ENCODE measurements at places on chromosomes 3 and 15.

DNA sequence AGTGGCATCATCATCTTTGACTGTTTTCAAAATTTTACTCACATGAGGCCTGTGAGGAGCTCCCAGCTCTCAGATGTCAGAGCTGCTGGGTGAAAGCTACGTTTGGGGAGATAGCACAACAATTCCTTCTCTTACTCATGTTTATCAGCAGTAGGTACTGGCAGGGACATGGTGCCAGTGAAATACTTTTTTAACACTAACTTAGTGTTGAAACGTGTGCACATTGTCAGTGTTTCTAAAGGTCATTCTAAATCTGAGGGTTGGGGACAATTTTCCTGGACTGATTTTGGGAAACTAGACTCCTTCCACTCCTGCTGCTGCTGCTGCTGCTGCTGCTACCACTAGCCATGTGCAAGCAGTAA lies 487.4 kb downstream of the PDCD6IP start:
- no peak for DNase-seq

DNA sequence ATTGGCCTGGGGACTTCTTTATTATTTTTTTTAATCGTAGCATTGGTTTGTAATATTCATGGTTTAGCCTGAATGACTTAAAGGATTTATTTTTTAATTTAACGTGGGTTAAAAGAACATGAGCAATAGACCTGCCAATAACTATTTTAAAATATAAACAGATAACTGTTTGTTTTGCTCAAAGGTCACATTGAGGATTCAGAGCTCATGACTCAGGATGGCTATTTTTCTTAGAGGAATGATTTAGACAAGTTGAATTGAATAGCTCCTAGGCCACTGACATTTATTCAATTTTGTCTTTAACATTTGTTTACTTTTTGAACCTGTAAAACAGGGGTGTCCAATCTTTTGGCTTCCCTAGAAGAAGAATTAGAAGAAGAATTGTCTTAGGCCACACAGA lies 68.5 kb downstream of the ITPR1 start:
- no peak for DNase-seq

DNA sequence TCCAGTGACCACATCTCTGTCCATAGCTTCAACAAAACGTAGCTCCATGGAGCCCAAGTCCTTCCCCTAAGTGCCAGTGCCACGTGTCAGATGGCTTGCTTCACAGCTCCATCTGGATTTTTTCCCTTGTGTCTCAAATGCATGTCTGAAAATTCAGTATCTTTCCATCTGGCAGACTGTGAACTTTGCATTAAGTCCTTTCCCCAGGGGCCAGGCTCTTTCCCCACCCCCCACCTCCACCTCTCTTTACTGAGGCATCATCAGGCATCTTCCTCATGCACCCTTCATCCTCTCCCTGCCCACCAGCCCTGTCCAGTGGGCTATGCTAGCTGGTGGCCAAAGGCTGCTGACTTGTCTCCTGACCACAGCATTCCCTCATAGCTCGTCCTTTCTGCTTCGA lies 53.7 kb downstream of the PDIA5 start:
- DNase-seq, result no peak

GRCh38 chr3:4772171-4772804 lies 206.9 kb upstream of the BHLHE40 start:
- DNase-seq, result no peak

DNA sequence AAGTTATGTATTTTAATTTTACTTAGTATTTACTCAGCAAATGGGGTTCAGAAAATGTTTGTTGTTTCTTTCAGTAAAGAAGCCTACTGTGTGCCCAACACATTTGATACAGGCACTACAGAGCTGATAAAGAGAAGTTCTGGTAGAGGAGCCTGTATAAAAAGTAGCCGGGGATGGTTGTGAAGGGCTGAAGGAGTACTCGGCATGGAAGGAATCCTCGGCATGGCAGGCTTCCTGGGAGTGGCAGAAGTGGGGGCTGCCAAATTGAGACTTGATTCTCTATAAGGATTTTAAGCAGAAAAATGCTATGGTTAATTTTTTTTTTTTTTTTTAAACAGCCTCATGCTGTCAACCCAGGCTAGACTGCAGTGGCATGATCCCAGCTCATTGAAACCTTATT lies 9.3 kb downstream of the ARL13B start:
- no peak for DNase-seq

GRCh38 chr3:69866988-69867720 lies 127.9 kb downstream of the MITF start:
- no peak for DNase-seq

DNA sequence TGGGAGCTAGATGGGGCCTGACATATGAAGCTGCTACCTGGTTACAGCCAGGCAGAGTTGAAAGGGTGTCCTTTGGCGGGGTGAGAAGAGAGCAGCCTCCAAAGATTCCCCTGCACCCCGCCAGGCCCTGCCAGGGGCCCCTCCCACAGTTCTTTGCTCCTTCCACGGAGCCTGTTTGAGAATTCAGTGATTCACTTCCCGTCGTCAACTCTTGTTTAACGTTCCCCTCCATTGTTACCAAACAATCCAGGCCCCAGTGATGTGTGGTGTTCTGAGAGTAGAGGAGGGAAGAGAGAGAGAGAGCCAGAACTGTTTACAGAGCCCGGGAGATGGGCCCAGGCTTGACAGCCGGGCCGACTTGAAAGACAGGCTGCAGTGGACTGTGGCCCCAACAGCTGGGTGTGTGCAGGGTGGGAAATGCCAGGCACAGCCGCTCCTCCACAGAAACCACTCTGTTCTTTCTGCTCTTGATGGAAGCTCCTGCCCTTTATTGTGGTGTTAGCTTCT lies 81.5 kb downstream of the SMAD3 start:
- no peak for DNase-seq

DNA sequence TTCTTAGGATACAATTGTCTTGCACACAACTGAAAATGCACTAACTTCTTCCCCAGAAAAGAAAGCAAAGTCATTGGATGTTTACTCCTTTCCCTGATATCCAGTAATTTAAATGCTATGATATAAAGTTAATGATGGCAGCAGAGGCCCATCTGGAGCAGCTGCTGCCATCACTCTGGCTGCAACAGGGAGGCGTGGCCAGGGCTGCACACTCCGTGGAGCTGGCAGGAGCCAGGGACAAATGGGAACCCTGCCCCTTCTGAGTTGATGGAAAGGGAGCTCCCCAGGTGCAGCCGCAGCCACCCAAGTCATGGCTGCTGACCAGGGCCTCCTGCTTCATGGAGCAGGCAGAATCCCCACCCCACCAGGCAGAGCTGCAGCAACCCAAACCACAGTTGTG lies 72.6 kb upstream of the ALDH1A3 start:
- DNase-seq, result no peak

DNA sequence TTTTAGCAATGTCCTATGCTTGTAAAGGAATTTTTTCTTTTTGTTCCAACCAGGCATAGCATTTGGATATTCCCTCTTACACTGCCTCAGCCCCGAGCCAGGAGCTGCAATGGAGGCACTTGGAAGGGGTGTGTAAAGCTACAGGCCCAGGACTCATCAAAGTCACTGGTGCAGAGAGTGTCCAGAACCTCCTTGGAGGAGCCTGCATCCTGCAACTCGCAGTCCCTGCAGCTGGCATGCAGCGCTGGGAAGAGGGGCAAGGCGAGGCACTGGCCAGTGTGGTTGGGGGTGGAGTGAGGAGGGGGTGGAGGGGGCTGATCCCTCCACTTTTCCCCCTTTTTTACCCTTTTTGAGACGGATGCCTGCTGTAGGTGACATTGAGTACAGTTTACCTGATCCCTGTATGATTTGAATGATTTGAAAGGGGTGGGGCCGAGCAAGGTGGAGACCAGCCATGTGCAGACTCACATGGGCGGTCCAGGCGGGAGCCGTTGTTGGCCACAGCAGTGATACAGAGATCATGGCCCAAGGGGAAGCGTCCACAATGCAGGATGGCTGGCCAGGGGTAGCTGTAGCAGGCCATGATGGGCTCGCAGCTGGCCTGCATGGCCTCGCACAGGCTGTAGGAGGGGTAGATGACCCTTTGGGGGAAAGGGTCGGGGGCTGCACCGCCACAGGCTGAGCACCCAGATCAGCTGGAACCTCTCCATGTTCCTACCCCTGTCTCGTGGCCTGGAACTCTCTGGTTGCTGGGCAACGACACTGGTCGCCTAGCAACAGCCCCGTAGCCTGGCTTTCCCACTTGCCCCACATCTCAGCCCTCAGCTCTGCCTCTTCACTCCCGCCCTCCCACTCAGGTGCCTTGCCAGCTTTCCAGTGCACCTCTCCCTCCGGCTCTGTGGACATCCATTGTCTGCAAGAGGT lies 7.9 kb downstream of the P4HTM start:
- no peak for DNase-seq

- no peak for DNase-seq
Measured at GRCh38 chr15:85935182-85935581, 140.5 kb upstream of the KLHL25 start.

GRCh38 chr15:67559158-67559557 lies 16.7 kb downstream of the MAP2K5 start:
- DNase-seq, result no peak

GRCh38 chr15:85019815-85020590 lies 38.3 kb downstream of the PDE8A start:
- no peak for DNase-seq

- no peak for DNase-seq
Measured at GRCh38 chr3:111998636-111999483, at the start of gene TAGLN3. Gene TAGLN3, plus strand, starts transcription at chr3:111998922. Its CDS starts 501 bp downstream, at chr3:111999423.

- DNase-seq, result no peak
Measured at GRCh38 chr3:81829937-81830336, 68.5 kb upstream of the GBE1 start.

GRCh38 chr3:73874606-73875369 lies 250.0 kb upstream of the PDZRN3 start:
- no peak for DNase-seq

- no peak for DNase-seq
Measured at GRCh38 chr3:159620873-159621272, 367.8 kb upstream of the IL12A start.

DNA sequence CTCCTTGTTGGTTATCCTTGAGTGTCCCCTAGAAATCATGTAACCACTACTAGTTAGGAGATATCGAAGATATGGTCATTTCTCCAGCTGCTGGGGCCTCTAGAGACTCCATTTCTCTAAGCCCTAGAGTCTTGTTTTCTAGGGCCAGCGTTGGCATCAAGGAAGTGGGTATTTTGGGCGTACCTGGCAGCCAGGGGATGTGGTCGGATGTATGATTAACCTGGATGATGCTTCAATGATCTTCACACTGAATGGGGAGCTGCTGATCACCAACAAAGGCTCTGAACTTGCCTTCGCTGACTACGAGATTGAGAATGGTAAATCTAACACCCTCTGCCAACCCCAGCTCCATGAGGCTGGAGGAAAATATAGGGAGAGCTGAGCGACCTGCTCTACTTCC lies 325.5 kb downstream of the RYR3 start:
- DNase-seq, result no peak

GRCh38 chr15:59948924-59949613 lies 55.0 kb upstream of the FOXB1 start:
- no peak for DNase-seq

GRCh38 chr3:185715091-185715490 lies 109.8 kb downstream of the IGF2BP2 start:
- no peak for DNase-seq

DNA sequence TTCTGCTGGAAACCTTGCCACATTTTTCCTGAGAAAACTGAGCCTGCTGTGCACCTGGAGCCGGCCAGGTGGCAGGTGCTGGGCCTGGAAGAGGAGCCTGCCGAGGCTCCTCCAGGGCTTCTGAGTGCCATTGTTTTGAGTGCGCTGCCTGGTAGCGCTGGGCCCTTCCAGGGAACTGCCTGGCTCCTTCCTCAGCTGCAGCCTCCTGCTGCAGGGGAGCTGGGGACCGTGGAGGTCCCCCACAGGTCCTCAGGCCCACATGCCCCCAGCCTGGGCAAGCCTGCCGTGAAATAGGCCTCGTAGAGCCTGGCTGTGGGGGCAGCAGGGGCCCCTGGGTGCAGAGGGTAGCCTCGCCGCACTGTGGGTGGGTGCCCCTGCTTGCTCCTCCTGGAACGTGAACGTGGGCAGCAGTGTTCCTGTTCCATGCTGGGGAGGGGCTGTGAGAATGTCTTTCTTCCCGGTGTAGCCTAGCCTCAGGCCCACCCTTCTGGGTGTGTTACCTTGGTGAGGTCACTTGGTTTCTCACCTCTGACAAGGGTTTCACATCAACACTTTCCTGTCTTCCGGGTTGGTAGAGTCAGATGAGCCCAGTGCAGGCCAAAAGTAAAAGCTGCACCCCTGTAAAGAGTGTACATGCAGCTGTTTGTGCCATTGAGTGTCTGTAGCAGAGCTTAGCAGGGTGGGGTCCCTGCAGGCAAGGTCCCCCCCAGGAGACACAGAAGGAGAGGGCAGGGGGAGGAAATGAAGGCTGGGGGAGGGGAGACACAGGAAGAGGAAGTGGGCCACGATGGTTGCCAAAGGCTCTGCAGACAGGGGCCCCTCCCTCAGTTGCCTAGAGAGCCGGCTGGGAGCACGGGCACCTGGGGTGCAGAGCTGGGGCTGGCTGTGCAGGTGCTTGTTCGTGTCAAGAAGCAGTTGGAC lies 34.5 kb downstream of the KLF13 start:
- DNase-seq, result peak; percentile 77

- no peak for DNase-seq
Measured at GRCh38 chr3:41975416-41976103, 13.7 kb upstream of the ULK4 start.

- no peak for DNase-seq
Measured at GRCh38 chr3:99823723-99824711, 6.4 kb downstream of the CMSS1 start.

- no peak for DNase-seq
Measured at GRCh38 chr3:103048068-103048722, 613.4 kb downstream of the ZPLD1 start.

- DNase-seq, result no peak
Measured at GRCh38 chr3:69137005-69137404, 14.6 kb upstream of the LMOD3 start.

- no peak for DNase-seq
Measured at GRCh38 chr3:30766522-30766921, 127.9 kb downstream of the GADL1 start.

GRCh38 chr3:130014526-130014925 lies 40.0 kb downstream of the TRH start:
- no peak for DNase-seq

- no peak for DNase-seq
Measured at GRCh38 chr3:66665021-66665695, 164.3 kb upstream of the LRIG1 start.

- no peak for DNase-seq
Measured at GRCh38 chr3:176430244-176431037, 766.8 kb downstream of the TBL1XR1 start.

- DNase-seq, result no peak
Measured at GRCh38 chr3:61724801-61725200, 163.4 kb downstream of the PTPRG start.

- no peak for DNase-seq
Measured at GRCh38 chr15:65980824-65981456, 111.6 kb downstream of the RAB11A start.

DNA sequence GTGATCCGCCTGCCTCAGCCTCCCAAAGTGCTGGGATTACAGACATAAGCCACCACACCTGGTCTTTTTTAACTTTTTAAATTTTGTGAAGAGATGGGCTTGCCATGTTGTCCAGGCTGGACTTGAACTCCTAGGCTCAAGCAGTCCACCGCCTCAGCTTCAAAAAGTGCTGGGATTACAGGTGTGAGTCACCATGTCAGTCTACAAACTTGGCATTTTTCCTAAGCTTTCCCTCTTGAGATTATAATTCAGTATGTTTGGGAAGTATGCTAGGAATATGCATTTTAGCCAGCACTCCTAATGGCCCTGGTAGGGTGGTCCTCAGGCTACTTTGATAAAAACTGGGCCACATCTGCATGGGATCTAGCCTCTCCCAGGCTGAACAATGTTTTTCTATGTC lies 4.4 kb downstream of the WDR73 start:
- DNase-seq, result no peak
